Muscle of arm (tissue), 14 donors: ENCODE measurements at places on chromosomes 4 and X.
A peak's percentile ranks its signal among the peaks of the same experiment; 100 is the strongest.

DNA sequence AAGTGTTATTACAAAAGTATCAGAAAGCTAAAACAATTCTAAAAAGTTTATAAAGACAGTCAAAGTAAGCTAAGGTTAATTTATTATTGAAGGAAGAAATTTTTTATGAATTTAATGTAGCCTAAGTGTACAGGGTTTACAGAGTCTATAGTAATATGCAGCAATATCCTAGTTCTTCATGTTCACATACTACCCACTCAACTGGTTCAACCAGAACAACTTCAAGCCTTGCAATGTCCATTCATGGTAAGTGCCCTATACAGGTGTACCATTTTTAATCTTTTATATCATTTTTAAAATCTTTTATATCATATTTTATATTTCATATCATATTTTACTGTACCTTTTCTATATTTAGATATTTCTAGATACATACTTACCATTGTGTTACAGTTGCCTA lies 34.3 kb downstream of the COL4A5 start:
- no peak for DNase-seq

DNA sequence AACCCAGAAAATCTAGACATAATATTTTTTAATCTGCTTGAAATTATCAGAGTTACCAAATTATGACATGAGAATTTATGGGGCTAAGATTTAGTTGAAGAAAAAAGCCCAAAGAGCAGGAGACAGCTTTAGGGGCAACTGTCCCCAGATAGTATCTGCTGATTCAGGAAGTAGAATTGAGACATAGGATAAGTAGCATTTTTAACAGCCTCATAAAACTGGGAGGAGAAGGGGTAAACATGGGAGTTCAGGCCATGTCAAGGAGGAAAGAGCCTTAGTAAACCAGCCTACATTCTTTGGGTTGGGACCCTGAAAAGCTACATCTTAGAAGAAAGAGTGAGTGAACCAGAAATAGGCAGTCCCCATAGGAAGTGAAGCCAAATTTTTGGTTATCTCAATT lies 9.7 kb upstream of the RAB28 start:
- DNase-seq, result no peak

DNA sequence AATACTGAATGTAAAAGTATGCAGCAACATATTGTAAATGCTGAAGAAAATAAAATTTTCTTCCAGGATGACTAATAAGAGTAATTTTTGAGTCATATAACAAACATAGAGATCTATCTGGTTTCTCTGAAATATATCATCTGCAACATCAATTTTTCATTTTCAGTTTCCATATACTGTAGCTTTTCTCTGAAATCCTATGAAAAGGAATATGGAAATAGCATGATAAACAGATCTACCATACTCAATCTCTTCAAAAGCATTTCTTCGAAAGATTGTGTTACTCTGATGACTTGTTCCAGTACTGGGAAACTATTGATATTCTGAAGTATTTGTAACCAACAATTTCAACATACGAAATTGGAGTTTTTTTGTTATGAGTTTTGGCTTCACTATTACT lies 1156.7 kb downstream of the FAM133A start:
- DNase-seq, result no peak

- no peak for DNase-seq
Observed at GRCh38 chr4:1045595-1046201, 34.3 kb downstream of the FGFRL1 start.

- DNase-seq, result no peak
Observed at GRCh38 chrX:118693843-118694242, 33.6 kb upstream of the IL13RA1 start.

DNA sequence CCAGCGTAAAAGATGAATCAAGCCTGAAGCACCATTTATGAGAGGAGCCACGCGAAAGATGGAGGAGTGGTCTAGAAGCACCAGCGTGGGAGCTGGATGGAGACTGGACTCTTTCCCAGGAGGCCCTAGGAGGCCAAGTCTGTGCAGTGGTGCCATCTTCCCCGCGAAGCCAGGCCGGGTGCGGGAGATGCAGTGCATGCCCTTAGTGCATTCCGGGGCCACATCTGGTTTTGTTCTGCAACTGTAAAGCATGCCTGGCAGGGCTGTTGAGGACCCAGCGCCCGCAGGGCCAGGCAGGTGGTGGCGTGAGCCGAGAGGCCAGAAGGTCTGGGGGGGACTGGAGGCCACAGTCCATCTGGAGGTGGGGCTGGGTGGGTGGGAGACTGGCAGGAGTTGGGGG lies 78.6 kb upstream of the ADRA2C start:
- no peak for DNase-seq

- DNase-seq, result no peak
Observed at GRCh38 chr4:153385784-153386183, 41.3 kb downstream of the MND1 start.

DNA sequence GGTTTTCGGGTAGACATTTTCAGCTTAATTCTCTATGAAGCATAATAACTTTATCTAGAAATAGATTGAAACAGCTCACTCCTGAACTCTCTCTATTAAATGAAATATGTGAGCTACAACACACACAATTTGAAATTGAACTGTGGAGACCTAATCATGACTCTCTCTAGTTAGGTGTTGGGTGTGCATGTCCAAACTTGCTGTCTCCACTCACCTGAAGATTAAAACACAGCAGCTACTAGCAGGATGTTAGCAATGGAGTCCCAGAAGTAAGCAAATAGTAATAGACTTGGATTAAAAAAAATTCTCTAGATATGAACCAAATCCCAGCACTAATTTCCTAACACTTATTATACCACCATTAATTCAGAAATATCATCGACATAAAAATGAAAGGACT lies 173.1 kb downstream of the FSTL5 start:
- DNase-seq, result no peak

DNA sequence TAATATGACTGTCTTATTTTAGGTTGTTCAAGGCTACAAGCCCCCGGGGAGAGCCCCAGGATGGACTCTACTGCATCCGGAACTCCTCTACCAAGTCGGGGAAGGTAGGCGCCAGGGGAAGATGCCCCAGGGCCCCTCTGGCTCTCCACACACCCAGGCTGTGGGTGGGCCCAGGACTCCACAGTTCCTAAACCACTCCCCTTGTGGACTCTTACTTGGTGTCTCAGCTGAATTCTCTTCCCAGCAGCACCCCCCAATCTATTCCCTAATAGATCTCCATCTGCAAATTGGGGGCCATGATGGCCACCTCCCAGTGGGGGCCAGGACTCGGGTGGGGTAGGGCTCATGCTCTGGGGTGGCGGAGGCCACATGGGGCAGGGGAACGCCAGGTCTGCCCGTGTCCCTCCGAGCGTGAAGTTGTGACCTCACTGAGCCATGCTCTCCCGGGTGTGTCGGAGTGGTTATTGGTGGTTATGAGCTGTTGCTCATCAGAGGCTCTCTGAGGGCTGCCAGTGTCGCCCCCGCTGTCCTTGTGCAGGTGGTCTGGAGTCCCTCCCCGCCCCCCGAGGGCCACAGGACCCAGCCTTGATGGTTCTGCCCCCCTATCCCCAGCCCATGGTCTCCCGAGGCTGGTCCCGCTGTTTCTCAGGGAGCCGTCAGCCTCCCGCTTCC lies 11.2 kb upstream of the ADD1 start:
- DNase-seq, result no peak

DNA sequence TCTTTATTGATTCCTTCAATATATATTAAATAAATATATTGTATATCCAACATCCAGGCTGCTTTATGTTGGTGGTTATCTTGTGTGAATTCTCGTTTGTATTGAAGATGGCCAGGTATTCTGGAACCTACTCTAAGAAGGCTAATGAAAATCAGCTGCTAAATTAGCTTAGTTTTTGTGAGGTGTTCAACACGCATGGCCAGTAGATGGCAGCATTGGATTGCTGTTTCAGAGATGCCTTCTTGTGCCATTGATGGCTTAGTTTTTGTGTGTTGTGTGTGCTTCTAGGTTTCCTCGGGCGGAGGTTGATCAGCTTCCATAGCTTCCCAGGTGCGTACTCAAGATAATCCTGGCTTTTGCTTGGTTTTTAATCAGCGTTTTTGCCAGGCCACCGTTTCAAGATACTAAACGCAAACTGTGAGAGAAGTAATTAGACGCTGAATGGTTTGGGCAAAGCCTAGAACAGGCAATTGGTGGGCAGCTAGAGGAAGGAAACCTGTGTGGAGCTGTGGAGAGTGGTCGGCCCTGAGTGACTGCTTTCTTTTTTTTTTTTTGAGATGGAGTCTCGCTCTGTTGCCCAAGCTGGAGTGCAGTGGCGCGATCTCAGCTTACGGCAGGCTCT lies 15.1 kb downstream of the NOCT start:
- peak; percentile 86 for DNase-seq

GRCh38 chr4:46249106-46249505 lies 125.3 kb upstream of the GABRG1 start:
- DNase-seq, result no peak

- no peak for DNase-seq
Observed at GRCh38 chr4:67575232-67576058, 16.9 kb downstream of the STAP1 start.

GRCh38 chr4:113692809-113693411 lies 68.6 kb downstream of the CAMK2D start:
- peak; percentile 27 for DNase-seq

- peak; percentile 70 for DNase-seq
Observed at GRCh38 chr4:68175562-68176155, 46.0 kb upstream of the TMPRSS11F start.

DNA sequence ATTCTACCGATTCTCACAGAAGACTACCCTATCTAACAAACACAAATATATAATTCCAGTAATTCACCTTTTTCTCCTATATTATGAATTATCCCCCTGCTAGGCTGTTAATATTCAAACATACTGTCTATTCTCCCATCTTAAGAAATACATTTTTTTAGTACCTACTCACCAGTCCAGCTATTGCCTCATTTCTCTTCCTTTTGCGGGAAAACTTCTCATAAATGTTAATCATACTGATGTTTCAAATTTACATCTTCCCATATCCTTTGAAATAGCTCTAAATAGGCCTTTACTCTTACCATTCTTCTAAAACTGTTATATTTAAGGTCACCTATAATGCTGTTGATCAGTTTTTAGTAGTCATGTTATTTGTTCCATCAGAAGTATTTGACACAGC lies 759.1 kb upstream of the SLIT2 start:
- no peak for DNase-seq

DNA sequence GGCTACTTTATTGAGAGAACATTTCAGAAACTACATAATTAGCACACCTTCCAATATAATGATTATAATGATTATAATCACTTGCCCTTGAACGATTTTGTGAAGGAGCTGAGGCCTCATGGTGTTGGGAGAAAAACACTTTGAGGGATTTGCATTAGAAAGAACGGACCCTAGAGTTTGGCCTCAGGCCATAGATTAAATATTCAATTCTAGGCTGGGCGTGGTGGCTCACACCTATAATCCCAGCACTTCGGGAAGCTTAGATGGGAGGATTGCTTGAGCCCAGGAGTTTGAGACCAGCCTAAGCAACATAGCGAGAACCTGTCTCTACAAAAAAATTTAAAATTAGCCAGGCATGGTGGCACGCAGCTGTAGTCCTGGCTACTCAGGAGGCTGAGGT lies 12.9 kb upstream of the PRKG2 start:
- no peak for DNase-seq

DNA sequence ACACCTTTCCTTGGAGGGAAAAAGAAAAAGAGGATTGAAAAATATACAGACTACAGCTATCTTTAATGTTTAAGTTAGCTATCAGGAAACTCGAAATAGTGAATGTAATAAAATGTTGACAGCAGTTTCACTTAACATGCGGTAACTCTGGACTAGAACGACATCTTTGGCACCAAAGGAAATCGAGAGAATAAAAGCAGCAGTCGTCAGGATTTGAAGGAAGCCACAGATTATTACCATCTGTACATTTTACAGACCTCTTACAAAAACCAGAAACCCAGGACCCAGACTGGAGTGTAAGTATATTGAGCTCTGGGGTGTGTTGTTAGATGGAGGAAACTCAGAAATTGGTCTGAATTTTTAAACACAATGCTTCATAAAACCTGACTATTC lies 51.6 kb upstream of the STOX2 start:
- DNase-seq, result peak; percentile 31

- DNase-seq, result peak; percentile 48
Observed at GRCh38 chrX:1249101-1249887, 19.3 kb upstream of the CSF2RA start.

- DNase-seq, result no peak
Observed at GRCh38 chr4:183430317-183430993, 14.0 kb upstream of the CDKN2AIP start.
